ENCODE measurements at places on chromosomes 6 and 20.

- DNase-seq = no peak
Measured at GRCh38 chr6:44775121-44775520, 387.6 kb downstream of the CDC5L start.

DNA sequence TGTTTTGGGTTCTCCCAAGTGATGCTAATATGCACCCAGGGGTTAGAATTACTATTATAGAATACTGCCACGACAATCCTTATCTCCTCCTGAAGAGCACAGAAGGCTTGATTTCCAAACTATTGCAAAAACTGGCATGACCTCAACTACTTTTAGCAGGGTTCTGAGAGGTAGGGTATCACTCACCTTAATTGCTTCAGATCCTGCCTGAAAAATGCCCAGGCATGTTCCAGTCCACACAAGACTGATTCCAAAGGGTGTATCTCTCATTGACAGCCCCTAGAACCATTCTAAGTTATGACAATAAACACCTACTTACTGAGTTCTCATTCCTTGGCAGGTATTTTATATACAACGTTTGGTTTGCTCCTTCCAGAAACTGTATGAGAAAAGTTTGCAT lies 5.0 kb upstream of the DSE start:
- DNase-seq = no peak

DNA sequence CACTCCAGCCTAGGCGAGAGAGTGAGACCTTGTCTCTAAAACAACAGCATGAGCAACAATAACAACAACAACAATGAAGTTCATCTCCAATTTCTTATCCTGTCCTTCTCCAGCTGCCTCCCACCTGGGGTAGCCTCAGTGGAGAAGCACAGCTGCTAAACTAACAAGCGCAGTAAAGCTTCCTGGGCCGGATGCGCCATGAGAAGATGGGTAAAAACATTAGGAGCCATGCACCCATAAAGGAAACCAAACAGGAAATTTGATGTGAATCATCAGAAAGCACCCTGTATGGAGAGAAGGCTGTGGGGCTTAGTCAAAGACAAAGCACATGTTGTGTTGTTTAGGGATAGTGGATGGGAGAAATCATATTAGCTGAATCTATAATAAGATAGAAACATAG lies 61.1 kb upstream of the CCN6 start:
- DNase-seq = no peak

- no peak for DNase-seq
Measured at GRCh38 chr20:38658879-38659596, 57.4 kb downstream of the ARHGAP40 start.

GRCh38 chr20:1835186-1836035 lies 59.8 kb upstream of the SIRPA start:
- no peak for DNase-seq

GRCh38 chr6:1524040-1524480 lies 85.7 kb upstream of the FOXC1 start:
- peak; percentile 75 for DNase-seq

- no peak for DNase-seq
Measured at GRCh38 chr20:62129731-62130531, 7.7 kb downstream of the LSM14B start.

- no peak for DNase-seq
Measured at GRCh38 chr6:30151580-30151979, 9.4 kb downstream of the TRIM10 start.

- no peak for DNase-seq
Measured at GRCh38 chr6:84072442-84072997, 38.9 kb downstream of the MRAP2 start.

DNA sequence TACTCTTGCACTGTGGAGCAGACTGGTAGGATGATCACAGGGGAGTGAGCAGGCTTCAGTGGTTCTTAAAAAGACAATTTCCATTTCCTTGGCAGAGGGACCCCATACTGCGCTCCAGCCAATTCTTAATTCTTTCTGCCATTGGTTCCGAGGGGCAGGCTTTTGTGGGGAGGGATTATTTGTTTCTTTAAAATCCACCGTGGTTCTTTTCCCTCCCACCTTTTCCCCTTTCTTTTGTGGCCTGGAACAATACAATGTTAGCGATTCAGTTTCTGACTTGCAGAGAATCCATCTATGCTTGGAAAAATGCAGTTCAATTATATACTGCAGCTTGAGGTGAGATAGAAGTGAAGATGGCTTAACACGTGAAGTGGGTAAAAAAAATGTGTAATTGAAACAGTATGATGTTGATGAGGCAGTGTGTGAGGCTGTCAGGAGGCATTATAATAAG lies 379.0 kb upstream of the FLRT3 start:
- DNase-seq = no peak

- no peak for DNase-seq
Measured at GRCh38 chr6:42932412-42932811, 3.1 kb downstream of the CNPY3 start.

DNA sequence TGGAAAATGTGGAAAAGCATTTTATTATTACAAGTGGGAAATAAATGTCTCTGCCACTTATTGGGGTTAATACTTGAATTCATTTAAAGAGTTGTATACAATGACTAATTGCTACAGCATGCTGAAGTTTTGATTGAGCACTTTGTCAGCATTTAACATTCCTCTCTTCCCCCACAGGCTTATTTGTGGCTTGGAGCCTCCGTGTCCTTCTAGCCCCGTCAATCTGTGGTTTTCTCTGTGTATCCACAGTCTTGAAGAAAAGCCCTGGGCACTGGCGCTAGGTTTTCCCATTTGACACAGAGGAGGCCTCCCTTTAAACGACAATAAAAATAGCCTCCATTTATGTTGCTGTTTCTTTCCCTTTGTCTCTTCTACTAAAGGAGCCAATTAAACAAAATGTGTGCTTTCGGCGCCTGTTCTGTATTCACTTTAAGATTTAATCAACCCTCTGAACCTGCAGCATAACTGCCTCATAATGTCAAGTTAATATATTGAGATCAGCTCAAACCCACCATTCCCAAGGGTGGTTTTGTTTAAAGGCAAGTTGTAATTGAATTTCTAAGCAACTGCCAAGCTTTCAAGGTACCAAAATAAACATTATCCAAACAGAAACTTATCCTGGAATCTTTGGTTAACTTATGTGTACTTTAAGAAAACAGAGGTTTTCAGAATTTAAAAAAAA lies 326.6 kb upstream of the RNF24 start:
- no peak for DNase-seq

DNA sequence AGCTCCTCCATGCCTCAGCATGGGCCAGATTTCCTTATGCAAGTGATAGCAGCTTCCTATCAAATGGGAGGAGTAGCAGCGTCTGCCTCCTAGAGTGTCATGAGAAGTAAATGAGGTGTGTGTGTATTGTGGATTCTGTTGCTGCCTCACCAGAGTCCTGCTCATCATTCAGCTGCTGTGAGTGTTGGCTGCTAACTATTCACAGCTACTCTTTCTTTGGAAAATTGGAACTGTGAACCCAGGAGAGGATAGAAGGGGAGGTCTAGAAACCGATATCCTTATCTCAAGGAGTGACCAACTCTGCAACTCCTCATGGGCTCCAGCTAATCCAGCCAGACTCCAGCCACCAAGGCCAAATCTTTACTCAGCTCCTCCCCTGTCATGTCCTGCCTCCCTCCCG lies 63.3 kb downstream of the TOX2 start:
- no peak for DNase-seq

- DNase-seq = peak; percentile 12
Measured at GRCh38 chr6:25882051-25882496, 8.0 kb upstream of the SLC17A3 start.

GRCh38 chr20:1998715-1999114 lies 4.9 kb upstream of the PDYN start:
- no peak for DNase-seq

DNA sequence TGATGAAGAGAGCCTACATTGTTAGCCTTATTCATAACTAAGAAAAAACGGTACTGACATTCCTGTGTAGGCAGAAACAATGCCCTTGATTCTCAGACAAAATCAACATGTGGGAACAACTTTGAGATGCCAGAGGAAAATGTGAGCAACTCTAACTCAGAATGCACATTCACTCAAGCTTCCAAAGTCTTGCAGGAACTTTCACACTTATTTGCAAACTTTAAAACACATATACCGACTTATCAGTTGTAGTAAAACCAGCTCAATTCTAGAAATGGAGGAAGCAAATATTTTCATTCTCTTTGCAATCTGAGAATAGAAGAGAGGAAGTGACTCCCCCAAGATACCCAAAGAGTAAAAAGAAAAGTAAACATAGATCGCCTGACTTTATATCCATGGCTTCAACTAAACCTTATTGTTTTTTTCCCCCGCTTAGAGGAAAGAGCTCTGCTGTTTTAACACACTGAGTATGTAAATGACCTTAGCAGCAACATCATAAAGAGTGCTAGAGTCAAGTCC lies 117.6 kb downstream of the EPB41L2 start:
- DNase-seq = no peak

GRCh38 chr20:60254901-60255411 lies 296.7 kb downstream of the CDH26 start:
- DNase-seq = no peak

DNA sequence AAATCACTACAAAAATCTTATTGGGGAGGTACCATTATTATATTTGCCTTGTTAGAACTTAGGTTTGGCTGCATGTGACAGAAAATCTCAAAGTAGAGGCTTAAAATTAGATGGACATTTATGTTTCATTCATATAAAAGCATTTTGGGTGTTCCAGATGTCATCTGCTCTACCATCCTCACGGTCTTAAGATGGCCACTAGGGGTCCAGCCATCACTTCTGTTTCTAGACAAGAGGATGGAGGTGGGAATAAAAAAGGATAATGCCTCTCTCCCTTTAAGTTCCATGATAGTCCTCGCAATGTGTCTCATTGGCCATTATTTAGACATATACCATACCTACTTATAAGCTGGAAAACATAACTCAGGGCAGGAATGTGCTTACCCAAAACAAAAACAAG lies 929.5 kb downstream of the KIF16B start:
- DNase-seq = no peak

DNA sequence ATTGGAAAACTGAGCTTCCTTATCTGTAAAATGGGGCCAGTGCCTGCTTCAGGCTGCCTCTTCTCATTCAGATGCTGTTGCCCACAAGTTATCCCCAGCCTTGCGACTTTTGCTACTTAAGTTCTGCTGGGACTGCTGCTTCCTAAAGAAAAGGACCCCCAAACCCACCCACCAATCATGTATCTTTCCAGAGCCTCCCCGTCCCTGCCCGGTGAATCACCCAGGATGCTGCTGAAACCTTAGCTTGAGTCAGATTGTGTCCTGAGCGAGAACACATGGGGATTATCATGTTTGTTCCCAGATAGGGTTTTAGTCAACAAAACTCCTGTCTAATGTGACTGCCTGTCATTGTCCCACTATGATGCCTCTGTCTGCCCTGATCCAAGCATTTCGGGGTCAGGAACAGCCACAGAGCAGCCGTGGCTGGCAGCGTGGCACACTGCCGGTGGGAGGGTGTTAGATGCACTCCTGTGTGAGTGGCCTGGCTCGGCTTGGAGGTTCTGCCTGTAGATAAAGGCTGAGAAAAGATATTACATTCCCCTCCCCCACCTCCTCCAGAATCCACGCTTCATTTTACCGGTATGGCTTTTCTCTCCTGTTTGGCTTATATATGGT lies 79.9 kb downstream of the TOX2 start:
- no peak for DNase-seq

GRCh38 chr6:72849346-72849745 lies 227.5 kb downstream of the KCNQ5 start:
- no peak for DNase-seq

DNA sequence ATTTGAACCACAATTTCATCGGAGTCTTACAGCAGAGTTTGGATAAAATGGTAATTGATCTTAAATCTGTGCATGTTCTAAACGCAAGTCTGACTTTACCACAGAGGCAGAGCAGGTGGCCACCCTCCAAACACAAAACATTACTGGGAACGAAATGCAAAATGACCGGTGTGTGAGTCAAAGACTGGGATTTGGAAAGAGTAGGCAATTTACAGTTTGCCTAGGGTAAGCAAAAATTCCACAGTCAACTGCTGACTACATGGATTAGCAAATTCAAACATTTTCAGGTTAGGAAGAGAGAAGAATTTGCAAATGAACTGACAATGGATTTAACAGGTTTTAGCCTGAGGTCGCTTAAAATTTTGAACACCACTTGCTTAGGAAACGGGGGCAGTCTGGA lies 444.4 kb downstream of the HDGFL1 start:
- DNase-seq = no peak

DNA sequence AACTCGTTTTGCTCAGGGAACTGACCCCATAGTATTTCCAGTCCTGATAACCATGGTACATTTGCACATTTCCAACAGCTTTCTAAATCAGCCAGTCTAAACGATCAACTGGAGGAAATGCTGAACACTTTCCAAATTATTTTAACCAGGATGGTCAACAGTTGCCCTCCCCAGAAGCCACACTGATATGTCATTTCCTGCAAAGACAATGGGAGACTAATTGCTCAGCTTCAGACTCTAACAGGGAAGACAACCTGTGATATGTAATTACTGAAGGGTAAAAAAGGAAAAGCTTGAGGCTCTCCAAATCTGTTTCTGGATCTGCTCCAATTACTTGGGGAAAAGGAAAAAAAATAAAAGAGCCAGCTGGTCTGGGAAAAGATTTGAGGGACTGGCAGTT lies 88.8 kb downstream of the FYN start:
- DNase-seq = no peak

GRCh38 chr20:51384875-51385274 lies 157.6 kb downstream of the NFATC2 start:
- no peak for DNase-seq

GRCh38 chr20:5205348-5206210 lies 78.8 kb downstream of the CDS2 start:
- peak; percentile 43 for DNase-seq

DNA sequence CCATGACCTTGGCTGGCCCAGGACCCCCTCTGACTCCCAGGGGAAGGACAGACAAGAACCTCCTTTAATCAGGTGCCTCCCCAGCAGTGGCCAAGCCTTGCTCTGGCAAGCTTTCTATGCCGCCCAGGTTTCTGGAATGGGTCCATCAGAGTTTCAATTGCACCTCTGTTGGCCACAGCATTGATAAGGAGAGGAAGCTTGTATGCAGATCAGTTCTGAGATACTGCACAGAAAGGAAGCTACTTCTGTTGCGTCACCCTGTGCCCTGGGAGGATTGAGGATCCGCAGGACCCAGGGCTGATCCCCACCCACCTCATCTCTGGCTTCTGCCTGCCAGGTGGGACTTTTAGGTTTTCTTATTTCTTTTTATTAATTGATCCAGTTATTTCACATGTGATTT lies 167.2 kb downstream of the TFAP2C start:
- DNase-seq = no peak

DNA sequence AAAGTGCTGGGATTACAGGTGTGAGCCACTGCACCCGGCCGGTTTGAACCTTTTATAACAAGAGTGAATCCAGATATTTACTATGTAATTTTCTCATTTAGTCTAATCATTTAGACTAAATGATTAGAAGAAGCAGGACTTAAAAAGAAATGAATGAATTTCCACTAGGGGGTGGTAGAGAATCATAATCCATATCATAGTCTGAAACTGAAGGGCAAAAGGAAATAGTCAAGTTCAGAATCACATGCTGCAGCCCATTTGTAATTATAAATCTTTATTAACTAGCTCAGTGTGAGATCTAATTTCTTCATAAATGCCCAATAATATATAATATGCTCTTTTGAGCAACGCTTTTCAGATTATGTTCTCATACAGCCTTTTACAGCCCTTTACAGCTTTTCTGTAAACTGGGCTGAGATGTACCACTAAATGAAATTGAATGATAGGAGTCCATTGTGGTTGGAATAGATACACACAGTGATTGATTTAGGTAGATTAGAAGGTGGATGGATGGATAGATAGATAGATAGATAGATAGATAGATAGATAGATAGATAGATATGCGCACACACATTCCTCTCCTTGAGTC lies 31.8 kb downstream of the PSMB9 start:
- no peak for DNase-seq

- DNase-seq = no peak
Measured at GRCh38 chr6:138571181-138571580, 71.9 kb upstream of the NHSL1 start.

All from right kidney (tissue), 9 donors.